ENCODE measurements at places on chromosomes 5 and 9.
A peak's percentile ranks its signal among the peaks of the same experiment; 100 is the strongest.

- DNase-seq: peak; percentile 37
Measured at GRCh38 chr5:172395483-172395882, 58.8 kb downstream of the SH3PXD2B start.

GRCh38 chr9:107584186-107584585 lies 94.6 kb upstream of the KLF4 start:
- no peak for DNase-seq

- no peak for DNase-seq
Measured at GRCh38 chr9:133063500-133064231, 1.9 kb downstream of the CEL start.

GRCh38 chr9:130024597-130024994 lies 18.4 kb downstream of the FNBP1 start:
- DNase-seq: no peak

DNA sequence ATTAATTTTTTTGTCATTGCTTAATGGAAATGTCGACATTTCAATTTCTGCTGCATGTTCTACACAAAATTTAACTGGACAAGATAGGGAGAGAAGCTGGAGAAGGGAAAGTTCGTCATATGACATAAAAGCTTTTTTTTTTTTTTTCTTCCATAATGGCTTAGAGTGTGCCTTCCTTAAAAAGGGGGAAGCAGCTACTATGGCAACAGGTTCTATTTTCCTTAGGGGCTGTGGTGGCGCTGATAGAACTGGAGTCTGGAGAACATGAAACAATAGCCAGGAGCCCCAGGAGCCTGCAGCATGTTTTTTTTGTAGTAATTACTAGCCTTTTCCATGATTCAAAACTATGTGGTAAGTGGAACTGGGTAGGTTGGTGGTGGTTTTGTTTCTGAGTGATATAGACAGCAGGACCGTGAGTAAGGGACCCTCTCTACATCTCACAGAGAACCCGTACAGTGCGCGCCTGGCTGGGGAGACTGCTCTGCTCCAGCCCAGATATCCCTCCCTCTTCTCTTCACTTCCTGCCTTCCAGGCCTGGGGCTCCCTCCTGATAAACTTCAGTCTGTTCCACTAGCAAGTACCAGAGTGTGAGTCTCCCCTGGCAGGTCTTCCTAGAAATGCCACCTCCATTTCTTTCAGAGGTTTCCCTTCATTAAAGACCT lies 301.6 kb downstream of the NR3C1 start:
- DNase-seq: peak; percentile 27

- DNase-seq: no peak
Measured at GRCh38 chr9:90789862-90790261, 11.8 kb upstream of the SYK start.

GRCh38 chr9:99822109-99822805 lies 572 bp downstream of the NR4A3 start:
- peak; percentile 49 for DNase-seq

DNA sequence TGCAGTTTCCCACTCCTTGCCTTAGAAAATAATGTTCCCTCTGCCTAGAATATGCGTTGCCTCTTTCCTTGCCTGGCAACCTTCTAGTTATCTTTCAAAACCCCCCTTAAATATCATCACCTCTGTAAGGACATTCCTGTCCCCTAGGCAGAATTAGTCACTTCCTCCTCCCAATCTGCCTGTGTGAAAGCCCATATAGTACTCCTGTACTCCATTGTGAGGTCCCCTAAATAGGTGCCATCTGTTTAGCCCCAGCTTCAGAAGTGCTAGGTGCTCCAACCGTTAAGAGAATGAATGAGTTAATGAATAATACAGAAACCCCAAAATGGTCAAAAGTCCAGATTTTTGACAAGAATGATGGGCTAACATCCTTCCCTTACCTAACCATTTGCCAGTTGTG lies 181.4 kb downstream of the GDNF start:
- no peak for DNase-seq

DNA sequence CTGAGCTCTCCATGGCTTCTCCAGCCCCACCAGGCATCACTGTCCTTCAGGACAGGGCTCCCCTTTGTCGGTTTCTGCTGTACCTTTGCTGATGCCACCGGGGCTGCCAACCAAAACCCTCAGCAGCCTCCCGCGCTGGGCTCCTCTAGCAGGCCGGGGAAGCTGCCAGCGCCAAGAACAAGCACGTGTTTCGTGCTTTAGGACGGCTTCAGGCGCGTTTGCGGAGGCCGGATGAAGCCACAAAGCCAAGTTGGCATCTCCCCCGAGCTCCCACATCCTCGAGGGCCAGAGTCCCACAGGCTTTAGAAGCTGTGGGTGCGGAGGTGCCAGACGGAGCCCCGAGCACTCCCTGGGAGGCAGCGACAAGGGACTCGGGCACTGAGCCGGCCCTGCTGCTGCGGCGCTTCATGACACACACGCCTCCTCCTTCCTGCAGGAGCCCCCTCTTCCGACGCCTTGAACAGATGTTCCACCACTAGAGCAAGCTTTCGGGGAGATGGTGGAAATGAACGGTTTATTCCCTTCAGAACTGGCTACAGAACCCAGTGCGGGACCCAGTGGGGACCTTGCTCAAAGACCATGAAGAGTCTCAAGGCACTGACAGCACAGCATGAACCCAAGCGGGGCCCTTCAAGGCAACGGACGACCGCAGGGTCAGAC lies 36.7 kb downstream of the SARDH start:
- peak; percentile 22 for DNase-seq

- DNase-seq: no peak
Measured at GRCh38 chr9:97315550-97315949, 8.1 kb downstream of the CCDC180 start.
